ENCODE measurements at places on chromosomes 6 and 20. TPM values are rescaled to one million over a fixed set of nuclear protein-coding genes. Genes with fewer than 3 reads are reported as not detected.

THEMIS gene
- total RNA-seq: 65.6 TPM

RFX6 gene
- not detected for total RNA-seq

CRISP3 gene
- total RNA-seq: not detected

PARD6B gene
- 6.2 TPM for total RNA-seq

DLK2 gene
- total RNA-seq: 0.50 TPM

CYP24A1 gene
- total RNA-seq: not detected

DNA sequence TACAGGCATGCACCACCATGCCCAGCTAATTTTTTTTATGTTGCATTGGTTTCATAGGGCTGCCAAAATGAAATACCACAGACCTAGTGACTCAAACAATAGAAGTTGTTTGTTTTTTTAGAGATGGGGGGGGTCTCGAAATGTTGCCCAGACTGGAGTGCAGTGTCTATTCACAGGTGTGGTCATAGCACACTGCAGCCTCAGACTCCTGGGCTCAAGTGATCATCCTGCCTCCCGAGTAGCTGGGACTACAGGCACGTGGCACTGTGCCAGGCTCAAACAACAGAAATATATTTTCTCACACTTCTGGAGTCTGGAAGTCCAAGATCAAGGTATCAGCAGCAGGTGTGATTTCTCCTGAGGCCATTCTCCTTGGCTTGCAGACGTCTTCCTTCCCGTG is 6.6 kb upstream of the SLC16A10 start:
- DNase-seq: no peak

- DNase-seq: no peak
Observed at GRCh38 chr6:19549109-19549508, 288.1 kb upstream of the ID4 start.

- DNase-seq: no peak
Observed at GRCh38 chr20:11453430-11453829, 464.3 kb upstream of the BTBD3 start.

DNA sequence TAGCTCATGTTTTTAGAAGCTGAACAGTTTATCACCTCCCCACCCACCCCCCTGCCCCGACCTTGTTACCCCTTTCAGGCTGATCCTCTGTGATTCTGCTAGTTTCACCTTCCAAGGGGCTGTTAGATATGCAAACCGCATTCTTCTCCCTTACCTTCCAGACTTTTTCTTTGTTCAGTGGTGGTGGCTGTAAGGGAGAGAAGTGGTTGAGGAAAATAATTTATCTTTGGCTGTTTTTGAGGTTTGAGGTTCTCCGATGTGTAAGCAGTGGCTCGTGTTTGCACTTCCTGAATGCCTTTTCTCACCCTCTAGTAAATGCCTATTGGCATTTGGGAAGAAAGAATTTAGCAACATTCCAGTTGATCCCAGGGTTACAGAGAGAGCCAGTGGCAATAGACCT is 69.4 kb upstream of the KCNG1 start:
- no peak for DNase-seq

DNA sequence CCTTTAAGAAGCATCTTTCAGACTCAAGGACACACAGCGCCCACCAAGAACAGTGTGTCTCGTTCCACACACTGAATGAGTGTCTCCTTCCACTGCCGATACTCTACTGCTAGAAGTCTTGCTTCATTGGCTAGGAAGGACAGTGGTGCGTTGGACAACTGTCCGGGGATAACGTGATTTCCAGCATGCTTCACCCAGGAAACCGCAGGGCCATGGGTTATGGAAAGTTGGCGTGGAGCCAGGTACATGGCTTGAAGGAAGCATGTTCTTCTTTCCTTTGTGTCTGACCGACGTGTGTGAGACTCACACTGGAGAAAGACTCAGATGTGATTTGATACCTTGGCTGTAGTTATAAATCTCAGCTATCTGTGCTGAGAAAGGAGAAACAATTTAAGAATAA is 73.2 kb downstream of the SMOC2 start:
- no peak for DNase-seq

GRCh38 chr6:100202417-100203194 is 208.6 kb upstream of the MCHR2 start:
- DNase-seq: no peak

DNA sequence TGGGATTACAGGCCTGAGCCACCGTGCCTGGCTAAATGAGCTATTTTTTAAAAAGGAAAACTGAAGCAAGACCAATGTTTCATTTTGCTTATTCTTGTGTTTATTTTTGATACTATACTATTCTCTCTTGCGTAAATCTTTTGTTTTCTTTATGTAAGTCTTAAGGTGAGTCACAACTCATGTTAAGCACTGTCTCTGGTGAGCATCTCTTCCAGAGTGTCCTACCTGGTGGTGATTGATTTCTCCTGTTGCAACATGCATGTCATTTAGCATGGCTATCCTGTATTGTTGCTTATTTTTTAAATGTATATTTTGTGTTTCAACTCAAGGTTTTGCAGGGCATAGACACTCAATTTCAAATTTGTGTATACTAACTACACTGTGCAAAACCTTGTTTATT is 336.0 kb downstream of the RFPL4B start:
- DNase-seq: no peak

- no peak for DNase-seq
Observed at GRCh38 chr6:161583584-161583983, 309.7 kb upstream of the AGPAT4 start.
